ENCODE measurements at places on chromosomes 7 and 10. TPM values are rescaled to one million over a fixed set of nuclear protein-coding genes. Genes with fewer than 3 reads are reported as not detected.

The GDF10 gene
- 0.18 TPM for total RNA-seq

The PTN gene
- total RNA-seq, result 13.7 TPM

The NRF1 gene
- 16.4 TPM for total RNA-seq

The H2BK1 gene
- not detected for total RNA-seq

The OR6V1 gene
- total RNA-seq, result not detected

Measured in WTC11 (cell line).